ENCODE measurements at places on chromosomes 4 and X.

DNA sequence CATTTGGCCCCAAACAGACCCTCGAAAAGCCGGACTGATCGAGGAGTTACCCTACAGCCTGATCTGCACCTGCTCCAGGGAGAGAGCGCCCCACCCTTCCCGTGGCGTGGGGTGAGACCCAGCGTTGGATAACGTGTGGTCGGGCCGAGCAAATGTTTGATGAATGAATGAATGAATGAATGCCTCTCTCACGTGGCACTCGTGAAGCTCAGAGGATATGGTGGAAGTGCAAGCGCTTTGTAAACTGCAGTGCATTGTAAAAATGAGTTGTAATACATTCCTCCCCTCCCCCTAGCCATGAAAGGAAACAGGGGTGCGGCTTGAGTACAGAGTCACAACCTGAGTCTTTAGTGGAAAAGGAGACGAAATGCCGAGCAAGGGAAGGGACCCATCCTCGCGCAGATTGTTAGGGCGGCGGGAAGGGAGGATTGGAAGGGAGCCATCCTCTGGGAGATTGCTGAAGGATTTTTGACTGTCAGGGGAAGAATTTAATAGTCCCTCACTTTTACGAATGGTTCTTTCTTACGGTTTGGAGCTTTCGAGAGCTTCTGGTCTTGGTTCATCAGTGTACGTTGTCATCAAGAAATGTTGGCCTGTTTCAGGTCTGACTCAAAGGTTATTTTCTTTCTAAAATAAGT lies 772 bp upstream of the FBXW7 start:
- peak; percentile 35 for DNase-seq

GRCh38 chr4:61162116-61162515 lies 38.0 kb upstream of the ADGRL3 start:
- no peak for DNase-seq

GRCh38 chrX:4547213-4547836 lies 833.9 kb upstream of the PRKX start:
- DNase-seq, result peak; percentile 39

DNA sequence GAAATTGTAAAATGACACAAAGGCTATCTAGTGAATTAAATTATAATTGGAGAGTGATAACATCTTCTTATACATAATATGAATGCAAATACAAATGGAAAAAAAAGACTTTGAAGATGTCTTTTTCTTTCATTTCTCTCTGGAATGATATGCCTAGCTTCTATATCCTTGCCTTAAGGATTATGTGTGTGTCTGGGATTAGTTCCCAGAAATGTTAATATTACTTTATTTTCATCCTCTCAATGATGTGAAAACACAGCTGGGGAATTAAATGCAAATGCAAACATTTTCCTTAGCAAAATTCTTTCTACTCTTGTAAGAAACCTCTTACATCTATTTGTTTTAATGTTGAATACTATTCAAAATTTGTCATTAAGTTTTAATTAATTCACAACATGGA lies 441.9 kb downstream of the FSTL5 start:
- DNase-seq, result no peak

- no peak for DNase-seq
Observed at GRCh38 chr4:186644311-186644638, 79.4 kb downstream of the FAT1 start.

DNA sequence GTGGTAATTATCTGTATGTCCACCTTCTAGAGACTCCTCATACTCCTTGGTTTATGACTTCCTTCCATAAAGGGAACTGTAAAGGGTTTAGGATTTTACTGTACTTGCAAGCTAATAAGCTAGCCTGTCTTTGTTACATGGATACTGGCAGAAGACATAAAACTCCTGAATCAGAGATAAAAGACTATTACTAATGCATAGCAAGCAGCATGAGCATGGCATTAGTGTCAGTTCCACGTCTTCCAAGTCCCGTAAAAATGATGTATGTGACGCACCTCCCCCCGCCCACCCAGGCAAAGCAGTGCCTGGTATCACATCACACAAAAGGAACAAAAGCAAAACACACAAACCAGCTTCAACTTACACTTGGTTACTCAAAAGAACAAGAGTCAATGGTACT lies 71.0 kb downstream of the SLC10A6 start:
- DNase-seq, result no peak

- peak; percentile 51 for DNase-seq
Observed at GRCh38 chr4:84582988-84583875, at the start of gene CDS1. Gene CDS1 (plus strand): TSS chr4:84583127. CDS start chr4:84583402, 275 bp downstream.

Measured in iPS-NIHi11 (cell line).